SJSA1 (cell line): ENCODE measurements at places on chromosomes 5 and 9. TPM values are rescaled to one million over a fixed set of nuclear protein-coding genes. Genes with fewer than 3 reads are reported as not detected.

DNA sequence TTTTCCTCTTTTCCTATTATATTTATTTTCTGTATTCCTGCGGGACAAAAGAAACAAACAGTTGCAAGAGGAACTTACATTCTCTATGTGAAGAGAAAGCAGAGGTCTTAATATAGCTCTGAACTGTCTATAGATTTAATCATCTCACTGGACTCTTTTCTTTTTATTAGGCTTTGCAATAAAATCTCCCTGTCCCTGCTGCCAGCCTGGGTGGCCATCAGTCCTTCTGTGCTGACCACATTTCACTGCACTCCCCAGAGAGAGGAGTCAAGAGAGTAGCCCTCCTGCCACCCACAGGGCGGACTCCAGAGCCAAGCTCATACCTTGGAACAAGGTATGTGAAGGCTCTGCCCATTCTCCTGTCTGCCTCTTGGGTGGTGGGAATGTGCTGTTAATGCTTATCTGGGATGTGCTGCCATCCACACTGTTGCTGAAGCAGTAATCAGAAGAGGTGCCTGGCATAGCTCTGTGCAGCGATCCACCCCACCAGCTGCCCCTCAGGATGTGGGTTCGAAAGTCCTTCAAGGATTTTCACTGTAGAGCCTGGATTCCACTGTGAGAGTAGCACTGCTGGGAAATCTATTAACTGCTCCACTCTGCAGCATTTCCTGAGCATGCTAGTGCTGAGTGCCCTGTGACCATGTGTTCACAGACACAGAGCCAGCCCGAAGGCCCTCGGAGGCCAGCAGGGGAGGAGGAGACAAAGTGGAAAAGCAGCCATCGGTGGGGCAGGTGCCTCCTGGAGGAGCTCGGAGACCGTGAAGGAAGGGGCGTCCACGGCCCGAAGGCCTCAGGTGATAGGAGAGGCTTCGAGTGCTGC is 334.6 kb downstream of the MED10 start:
- DNase-seq, result peak; percentile 89

DNA sequence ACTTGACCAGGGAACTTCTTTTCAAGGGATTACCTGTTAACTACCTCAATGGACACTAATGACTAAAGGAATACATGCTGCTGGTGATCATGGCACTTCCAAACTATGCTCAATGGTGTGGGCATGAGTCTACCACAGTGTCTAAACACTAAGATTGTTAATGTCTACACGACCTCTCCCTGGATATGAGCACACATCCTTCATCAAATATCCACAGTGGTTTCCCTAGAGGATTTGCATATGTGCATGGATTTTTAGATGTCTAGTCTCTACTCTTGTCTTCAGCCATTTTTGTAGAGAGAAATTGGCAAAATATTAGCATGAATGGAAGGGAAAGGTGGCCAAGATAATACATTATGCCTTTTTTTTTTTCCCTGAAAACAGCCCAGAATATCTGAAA is 113.3 kb upstream of the CCDC152 start:
- no peak for DNase-seq

DNA sequence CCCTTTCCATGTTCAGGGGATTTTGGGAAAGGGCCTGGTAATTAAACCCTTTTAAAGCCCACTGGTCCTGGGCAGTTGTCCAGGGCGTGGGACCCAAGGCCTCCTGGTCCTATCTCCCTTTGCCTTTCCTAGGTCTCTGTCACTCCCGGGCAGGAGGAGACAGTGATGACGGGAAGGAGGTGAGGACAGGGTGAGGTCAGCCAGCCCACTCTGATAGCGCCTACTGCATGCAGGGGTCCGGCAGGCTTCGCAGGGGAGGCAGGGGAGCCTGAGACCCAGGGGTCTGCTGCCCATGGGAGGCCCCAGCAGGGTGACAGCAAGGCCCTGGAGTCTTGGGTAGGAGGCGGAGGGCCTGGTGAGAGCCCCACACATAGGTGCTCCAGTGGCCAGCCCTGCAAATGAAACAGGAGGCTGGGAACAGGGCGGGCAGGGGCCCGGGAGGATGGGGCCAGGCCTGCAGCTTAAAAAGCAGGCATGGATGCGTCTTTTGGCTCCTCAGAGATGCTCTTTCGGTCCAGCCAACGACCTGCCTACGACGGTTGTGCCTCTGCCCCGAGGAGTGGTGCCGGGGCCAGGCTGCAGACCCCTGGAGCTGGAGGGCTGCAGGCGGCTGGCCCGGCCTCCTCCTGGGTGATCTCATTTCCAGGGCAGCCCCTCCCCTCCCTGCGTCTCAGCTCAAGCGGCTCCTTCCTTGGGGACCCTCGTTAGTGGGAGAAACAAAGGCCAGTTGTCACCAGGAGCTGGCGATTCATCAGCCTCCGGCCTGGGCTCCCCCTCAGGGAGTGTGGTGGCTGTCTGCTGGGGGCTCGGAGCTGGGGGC is 6.7 kb upstream of the RXRA start:
- no peak for DNase-seq

MEIKIN gene
- not detected in 2 replicates for total RNA-seq

GRCh38 chr9:132669319-132669697 is 475 bp downstream of the DDX31 start:
- DNase-seq, result no peak

- DNase-seq, result no peak
Observed at GRCh38 chr5:134426361-134426760, 14.7 kb upstream of the CDKN2AIPNL start.

DNA sequence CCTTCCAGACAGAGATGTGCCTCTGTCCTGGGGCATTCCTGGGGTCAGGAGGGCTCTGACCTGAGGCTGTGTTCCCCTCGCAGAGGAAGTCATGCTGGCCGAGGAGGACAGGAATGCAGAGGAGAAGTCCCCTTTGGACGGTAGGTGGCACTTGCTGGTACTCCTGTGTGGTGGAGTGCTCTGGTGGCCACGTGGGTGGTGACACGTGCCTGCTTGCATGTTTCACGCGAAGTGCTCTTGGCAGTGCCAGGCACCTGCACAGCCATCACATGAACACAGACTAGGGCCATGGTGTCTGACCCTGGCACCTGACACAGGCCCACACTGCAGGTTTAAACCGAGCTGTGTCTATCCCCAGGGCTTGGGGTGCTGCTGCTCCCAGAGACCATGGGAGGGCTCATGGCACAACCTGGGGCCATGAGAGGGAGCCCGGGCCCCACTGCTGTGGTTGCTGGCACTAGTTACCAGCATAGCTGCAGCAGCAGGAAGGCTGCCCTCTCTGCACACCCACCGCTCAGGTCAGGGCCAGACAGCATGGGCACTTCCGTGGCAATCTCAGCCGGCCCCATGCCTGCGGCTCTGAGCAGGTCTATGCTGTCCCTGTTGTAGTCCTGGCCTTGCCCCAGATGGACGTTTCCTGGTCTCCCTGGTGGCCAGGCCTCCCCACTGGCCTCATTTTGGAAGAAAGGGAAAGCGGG is 79.3 kb downstream of the CACNA1B start:
- no peak for DNase-seq

GRCh38 chr5:5685737-5686136 is 263.3 kb downstream of the ICE1 start:
- DNase-seq, result no peak

CDC20B gene
- not detected in 2 replicates for total RNA-seq

DNA sequence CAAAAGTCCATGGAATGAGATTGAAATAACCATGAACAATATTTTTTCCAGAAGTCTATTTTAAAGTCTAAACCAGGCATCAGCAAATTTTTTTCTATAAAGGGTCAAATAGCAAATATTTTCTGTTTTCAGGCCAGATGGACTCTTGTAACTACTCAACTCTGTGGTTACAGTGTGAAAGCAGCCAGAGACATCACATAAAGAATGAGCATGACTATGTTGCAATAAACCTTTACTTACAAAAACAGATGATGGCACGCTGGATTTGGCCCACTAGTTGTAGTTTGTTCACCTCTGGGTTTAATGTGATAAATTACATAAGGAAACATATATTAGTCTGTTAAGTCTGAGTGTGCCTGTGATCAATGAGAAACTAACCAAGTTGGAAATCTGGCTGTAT is 319.2 kb downstream of the TRPM3 start:
- DNase-seq, result no peak
